ENCODE measurements at places on chromosomes 1 and 21.

- no peak for DNase-seq
These were observed 48.0 kb upstream of the PDE4B start for GRCh38 chr1:65744731-65745130.

GRCh38 chr1:93036672-93037071 lies 42.4 kb upstream of the MTF2 start:
- no peak for DNase-seq

GRCh38 chr1:8077120-8077573 lies 51.0 kb upstream of the ERRFI1 start:
- peak; percentile 28 for DNase-seq

- DNase-seq: no peak
These were observed 36.2 kb downstream of the BACH1 start for GRCh38 chr21:29334717-29335428.

GRCh38 chr1:228434689-228435088 lies 18.0 kb upstream of the TRIM17 start:
- no peak for DNase-seq
